Stimulated activated CD4-positive, alpha-beta T cell treated with anti-CD3 and anti-CD28 coated beads, Interleukin-12 subunit alpha, Interleukin-12 subunit beta, amount 100 ng/mL, for 48 hours (primary cell): ENCODE measurements at places on chromosomes 2 and 18.
A peak's percentile ranks its signal among the peaks of the same experiment; 100 is the strongest.

- DNase-seq, result no peak
These were observed 148.8 kb downstream of the RTN4 start for GRCh38 chr2:54901224-54901986.

- DNase-seq, result no peak
These were observed 209.3 kb upstream of the NCKAP5 start for GRCh38 chr2:133777574-133777960.

DNA sequence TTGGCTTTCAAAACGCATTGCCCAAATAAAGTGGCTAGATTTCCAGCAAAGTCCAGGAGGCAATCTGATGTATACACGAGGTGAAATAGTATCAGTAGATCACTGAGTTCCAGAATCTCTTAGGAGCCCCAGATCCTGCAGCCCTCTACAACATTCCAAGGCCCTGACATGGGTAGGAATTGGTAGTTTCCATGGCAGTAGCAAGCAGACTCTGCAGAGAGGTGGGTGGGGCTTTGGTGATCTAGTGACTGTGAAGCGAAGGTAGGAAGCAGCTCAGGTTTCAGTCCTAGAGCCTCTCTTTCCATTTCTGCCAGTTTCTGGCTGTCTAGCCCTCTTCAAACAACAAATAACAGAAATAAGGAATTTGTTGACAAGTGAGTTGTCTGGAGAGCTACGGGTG lies 13.8 kb upstream of the SGPP2 start:
- DNase-seq, result no peak

DNA sequence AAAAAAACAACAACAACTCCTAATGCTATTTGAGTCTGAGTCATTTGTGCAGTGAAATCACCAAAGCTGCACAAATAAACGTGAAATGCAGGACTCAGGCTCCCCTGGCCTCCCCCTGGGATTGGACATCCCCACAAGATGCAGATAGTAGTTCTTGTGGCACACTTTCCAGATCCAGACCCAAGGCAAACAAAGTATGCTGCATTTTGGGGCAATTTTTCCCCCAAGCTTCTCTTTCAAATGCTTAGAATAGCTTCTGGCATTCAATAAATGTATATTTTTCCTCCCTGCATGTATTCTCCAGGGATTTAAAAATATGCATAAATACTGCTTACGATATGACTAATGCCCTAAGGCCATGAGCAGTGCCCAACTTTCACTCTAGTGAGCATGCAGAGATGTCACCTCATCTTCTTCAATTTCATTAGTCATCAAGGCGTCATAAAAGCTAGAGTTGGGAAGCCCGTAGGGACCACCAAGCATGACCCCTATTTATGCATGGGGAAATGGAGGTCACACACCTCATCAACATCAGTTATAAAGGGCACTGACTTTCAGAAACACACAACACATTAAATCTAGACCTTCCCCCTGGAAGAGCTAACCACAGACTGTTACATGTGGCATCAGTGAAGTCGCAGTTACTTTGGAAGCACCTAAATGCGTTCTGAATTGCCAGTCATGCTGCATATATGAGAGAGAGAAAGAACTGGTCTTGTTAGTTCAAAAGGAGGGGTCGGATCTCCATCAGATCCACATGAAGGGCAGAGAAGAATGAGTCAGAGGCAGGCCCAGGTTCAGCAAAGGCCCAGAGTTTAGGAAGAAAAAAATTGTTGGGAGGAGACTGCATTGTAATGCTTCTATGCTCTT lies 374.1 kb downstream of the LPIN1 start:
- no peak for DNase-seq

- DNase-seq, result no peak
These were observed 16.2 kb downstream of the IL18RAP start for GRCh38 chr2:102439065-102439695.

DNA sequence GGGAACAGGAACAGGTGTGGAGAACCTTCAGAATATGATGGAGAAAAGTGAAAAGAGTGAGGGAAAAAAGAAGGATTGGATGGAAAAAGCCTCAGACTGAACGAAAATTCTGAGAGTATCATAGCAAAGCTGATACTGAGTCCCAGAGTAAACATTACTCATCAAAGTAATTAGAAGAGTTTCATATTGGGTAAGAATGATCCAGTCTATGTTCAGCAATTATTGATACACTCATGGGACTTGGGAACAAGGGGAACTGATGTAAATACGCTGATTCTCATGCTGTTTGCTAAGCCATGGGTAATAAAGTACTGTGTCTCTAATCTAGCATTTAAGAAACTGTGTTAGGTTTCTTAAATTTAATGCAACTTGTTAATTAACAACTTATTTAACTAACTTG lies 219.9 kb upstream of the NOL4 start:
- DNase-seq, result no peak

GRCh38 chr2:116719836-116720235 lies 1094.7 kb upstream of the DDX18 start:
- DNase-seq, result no peak

- no peak for DNase-seq
These were observed 166.1 kb downstream of the SMAD7 start for GRCh38 chr18:48784656-48785055.

GRCh38 chr2:103153580-103154284 lies 391.9 kb downstream of the TMEM182 start:
- DNase-seq, result no peak

DNA sequence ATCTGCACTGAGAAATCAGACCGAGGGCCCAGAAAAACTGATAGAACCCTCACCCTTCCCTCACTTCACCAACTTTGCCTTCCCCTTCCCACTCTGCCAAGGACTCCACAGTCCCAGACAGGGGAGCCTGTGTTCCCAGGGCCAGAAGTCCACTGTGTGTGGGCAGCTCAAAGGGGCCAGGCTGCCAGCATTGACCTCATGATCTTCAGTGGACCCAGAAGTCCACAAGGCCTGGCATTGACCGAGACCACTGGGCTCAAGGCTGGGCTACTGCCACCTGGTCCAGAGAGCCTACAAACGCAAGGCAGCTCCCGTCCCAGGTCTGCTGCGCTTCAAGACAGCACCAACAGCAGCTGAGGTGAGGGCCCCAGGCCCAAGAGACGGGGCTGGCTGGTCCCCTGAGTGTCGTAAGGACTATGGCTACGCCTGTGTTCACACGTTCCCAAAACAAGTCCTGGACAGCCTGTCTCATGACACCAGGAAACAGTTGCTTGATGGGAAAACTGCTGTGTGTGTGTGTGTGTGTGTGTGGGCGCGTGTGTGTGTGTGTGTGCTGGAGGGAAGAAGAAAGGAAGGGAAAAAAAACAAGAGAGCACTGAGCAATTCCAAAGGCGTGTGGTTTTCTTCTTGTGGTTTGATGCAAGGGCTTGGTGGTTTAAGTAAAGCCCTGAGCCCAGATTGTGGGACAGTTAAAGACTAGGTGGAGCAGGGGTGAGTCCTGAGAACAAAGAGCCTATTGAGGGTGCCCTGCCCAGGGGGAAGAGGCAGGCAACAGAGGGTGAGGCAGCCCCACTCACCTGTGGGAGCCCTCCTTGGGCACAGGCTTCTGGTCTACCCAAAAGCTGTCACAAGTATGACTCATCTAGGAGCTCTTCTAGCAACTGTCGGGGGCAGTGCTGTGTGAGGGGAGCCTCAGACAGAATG lies 46.6 kb upstream of the ZBTB7C start:
- DNase-seq, result peak; percentile 16

- no peak for DNase-seq
These were observed 99.5 kb downstream of the TMEM163 start for GRCh38 chr2:134619250-134619649.
